ENCODE measurements at places on chromosomes 6 and 20. TPM values are rescaled to one million over a fixed set of nuclear protein-coding genes. Genes with fewer than 3 reads are reported as not detected.

DNA sequence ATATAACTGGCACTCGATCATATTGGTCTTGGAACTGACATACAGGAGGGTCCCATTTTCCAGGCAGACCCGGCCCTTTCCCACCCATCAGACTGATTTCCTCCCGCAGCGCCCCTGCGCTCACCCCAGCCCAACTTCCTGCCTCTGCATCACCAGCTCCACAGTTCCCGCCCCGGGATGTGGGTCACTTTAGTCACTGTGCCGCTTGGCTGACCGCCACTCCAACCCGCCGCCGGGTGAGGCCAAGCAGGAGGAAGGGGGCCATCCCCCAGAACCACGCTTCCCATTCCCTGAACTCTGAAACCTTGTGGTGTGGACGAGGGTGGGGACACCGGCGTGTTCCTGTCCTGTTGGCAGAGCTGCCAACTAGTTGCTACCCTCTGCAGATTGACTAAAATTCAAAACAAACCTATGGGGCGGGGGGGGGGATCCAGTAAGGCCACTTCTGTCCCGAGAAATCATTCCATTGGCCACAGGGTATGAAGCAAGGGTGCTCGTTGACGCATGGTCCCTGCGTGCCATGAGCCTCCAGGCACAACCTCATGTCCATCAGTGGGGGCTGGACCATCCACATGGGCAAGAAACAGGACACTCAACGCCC lies 12.3 kb downstream of the TGM2 start:
- no peak for DNase-seq

- DNase-seq = no peak
Measured at GRCh38 chr6:46792635-46793034, 554 bp upstream of the MEP1A start.

- DNase-seq = no peak
Measured at GRCh38 chr6:153849072-153849779, 189.8 kb upstream of the OPRM1 start.

DNA sequence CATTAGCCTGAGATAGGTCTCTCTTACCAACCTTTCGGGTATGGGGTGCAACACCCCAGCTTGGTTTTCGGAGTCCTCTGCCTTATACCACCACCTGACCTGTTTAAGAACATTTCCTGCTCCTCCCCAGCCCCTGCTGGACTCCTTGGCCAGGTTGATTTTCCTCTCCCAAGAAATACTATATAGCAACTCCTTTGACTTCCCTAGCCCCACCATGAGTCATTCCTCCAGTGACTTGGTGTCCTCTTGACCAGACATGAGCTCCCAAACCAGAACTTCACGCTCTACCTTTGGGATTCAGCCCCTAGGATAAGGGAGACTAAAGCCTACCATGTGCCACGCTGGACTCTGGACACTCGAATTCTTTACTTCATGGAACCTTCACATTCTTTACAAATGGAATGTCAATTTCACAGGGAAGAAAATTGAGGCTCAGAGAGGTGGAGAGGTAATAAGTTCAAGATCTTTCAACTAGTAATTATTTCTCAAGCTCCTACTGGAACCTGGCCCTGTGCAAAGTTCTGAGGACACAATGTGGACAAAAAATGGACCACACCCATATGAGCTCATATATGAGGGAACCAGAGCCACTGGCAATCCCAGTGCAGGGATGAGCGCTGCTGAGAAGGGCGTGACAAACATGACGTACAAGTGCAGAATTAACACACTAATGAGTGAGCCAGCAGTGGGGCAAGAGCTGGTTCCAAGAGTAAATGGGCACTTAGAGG lies 48.2 kb downstream of the SIRPA start:
- no peak for DNase-seq

GRCh38 chr6:48744948-48745347 lies 634.0 kb upstream of the PTCHD4 start:
- no peak for DNase-seq

- no peak for DNase-seq
Measured at GRCh38 chr6:1965596-1966224, 279.7 kb downstream of the GMDS start.

GRCh38 chr6:47247227-47247797 lies 62.4 kb downstream of the TNFRSF21 start:
- DNase-seq = no peak

DNA sequence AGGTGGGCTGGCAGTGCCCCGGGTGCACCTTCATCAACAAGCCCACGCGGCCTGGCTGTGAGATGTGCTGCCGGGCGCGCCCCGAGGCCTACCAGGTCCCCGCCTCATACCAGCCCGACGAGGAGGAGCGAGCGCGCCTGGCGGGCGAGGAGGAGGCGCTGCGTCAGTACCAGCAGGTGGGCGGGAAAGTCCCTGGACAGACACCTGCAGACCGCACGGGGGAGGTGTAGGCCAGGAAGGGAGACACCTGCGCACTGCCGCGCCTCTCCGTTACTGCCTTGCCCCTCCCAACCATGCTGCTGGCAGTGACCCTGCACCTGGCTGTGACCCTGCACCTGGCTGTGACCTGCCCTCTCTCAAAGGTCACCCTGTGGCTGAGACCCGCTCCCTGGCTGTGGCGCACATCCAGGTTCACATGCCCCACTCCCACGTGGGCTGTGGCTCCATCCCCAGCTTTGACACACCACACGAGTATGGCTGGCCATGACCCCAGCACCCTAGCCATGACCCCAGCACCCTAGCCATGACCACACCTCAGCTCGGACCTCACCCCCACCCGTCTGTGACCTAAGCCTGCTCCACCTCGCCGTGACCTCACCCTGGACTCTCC lies 11.6 kb downstream of the RBCK1 start:
- no peak for DNase-seq

DNA sequence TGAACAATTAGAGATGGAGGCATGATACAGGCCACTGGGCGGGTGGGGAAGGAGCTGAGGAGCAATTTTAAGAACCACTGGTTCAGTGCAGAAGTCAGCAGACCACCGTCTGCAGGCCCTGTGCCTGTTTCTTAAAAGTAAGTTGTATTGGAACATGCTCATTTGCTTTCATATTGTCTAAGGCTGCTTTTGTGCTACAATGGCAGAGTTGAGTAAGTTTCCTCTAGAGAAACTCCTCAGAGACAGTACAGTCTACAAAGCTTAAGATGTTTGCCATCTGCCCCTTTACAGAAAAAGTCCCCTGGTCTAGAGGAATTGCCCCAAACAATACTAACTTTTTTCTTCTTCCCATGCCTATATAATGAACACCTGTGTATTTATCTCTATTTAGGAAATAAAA lies 28.5 kb upstream of the UBE2J1 start:
- DNase-seq = no peak

DNA sequence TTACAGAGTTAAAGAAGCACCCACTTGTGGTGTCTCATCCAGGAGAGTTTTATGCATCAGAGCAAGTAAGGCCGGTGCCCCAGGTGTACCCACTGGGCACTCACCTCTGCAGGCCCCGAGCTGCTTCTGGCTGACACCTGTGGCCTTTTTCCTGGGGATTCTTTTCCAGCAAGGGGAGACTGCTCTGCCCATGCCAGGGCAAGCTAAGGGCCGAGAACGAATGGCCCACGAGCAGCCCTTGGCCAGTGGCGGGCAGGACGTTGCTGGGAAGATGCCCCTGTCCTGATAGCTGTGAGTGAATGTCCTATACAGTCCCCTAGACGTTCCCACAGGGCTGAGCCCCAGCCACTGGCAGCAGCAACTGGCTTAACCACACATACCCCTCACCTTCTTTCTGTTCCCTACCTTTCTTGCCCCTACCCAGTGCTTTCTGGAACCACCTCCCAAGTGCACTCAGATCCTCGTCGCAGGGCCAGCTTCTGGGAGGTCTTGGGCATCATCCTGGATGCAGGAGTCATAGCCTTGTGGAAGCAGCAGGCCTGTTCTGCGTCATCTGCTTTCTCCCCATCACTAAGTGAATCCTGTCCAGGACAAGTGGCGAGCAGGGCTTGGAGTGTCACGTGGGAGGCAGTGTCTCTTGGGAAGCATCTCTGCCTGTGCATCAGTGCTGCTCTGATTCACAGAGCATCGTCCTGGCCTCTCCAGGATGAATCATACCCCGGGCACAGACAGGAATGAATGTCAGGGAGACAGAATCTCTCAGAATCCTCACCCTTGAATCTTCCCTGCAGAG lies 32.5 kb downstream of the SYNDIG1 start:
- DNase-seq = no peak

- DNase-seq = no peak
Measured at GRCh38 chr6:43946641-43947363, 176.8 kb downstream of the VEGFA start.

GRCh38 chr6:138001750-138002349 lies 105.4 kb downstream of the PERP start:
- DNase-seq = peak; percentile 46

DNA sequence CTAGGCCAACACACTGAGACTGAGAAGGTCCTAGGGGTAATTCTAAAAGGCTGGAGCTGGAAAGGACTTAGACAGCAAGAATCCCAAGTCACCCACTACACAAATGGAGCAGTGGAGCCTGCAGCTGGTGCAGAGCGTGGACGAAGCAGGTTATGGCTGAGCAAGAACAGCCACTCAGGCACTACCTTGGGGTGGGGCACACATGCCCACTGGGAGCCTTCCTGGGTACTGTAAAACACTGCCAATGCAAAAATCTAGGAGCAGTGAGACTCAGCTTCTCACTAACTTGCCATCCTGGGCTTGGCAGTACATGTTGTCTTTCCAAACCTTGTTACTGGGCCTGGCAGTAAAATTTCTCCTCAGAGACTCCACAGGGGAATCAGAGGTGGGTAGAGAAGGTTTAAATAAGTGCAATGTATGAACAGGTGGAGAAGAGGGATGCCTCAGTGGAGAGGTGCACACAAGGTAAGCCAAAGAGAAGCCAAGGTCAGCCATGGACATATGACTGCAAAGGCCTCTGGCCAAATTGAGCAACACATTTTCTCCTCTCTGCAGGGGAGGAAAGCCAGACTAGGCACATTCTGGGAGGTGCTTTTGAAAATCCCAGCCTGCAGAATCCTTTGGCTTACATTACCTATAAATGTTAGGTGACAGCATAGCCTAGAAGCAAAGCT lies 105.6 kb downstream of the TNFRSF21 start:
- no peak for DNase-seq

GRCh38 chr20:44731657-44732056 lies 14.0 kb upstream of the KCNK15 start:
- DNase-seq = no peak

GRCh38 chr20:16205507-16205906 lies 367.7 kb downstream of the KIF16B start:
- no peak for DNase-seq

GRCh38 chr20:64092258-64093012 lies 8.2 kb upstream of the LKAAEAR1 start:
- DNase-seq = no peak

- no peak for DNase-seq
Measured at GRCh38 chr6:168377484-168377855, 57.9 kb upstream of the DACT2 start.

GRCh38 chr6:44277763-44278162 lies 7.5 kb downstream of the TMEM151B start:
- no peak for DNase-seq

DNA sequence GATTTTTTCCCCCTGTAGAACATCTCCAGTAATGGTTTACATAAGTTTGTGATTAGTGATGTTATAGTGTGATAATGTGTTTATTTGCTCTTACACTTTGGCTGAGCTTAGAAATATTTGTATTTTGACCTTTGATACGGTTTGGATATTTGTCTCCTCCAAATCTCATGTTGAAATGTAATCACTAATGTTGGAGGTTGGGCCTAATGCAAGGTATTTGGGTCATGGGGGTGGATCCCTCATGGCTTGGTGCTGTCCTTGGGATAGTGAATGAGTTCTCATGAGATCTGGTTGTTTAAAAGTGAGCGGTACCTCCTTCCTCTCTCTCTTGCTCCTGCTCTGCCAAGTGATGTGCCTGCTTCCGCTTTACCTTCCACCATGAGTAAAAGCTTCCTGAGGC lies 147.2 kb downstream of the CCDC170 start:
- DNase-seq = no peak

DNA sequence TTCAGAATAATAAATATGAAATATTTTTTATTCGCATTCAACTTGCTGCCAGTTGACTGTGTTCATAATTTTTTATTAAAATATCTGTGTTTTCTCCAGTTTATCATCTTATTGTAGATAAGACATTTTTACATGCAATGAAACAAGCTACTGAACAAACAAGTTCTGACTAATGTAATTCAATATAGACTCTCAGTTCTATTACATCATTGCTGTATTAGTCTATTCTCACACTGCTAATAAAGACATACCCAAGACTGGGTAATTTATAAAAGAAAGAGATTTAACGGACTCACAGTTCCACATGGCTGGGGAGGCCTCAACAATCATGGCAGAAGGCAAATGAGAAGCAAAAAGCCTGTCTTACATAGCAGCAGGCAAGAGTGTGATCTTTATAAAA lies 1357.7 kb upstream of the CITED2 start:
- DNase-seq = no peak

DNA sequence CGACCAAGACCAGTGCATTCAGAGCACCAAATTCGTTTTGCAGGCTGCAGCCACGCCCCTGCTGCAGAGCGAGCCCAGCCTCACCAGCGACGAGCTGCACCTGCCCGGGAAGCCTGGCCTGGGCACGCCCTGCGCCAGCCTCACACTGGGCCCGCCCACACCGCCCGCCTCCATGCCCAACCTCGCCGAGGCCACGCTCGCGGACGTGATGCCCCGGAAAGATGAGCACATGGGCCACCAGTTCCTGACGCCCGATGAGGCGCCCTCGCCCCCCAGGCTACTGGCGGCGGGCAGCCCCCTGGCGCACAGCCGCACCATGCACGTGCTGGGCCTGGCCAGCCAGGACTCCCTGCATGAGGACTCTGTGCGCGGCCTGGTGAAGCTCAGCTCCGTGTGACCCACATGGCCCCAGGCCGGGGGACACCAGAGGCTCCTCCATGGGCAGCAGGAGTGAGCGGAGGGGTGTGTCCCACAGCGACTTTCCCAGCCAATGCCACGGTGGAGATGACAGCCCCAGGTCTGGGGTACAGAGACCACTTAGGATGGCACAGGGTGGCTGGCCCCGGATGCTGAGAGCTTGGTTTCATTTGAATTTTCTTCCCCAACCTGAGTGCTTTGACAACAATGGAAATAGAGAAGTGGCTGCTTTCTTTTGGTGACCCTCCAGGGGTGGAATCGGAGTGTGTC lies 150.2 kb upstream of the SNX9 start:
- DNase-seq = no peak

DNA sequence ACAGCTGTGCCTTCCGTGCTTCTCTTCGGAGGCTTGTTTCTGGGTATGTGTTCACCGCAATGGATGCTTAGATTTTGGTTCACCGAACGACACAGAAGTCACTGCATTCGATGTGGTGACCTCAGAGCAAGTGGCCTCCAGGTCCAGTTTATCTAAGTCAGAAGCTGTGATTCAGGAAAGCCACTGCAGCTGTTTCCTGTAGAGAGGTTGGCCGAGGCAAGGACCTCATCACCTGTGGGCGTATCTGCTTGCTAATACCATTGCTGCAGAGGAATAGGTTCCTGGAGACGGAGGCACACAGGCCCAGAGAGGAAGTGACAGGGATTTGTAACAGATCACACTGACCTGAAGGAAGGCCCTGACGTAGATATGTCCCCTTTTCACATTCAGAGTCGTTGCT lies 82.7 kb downstream of the FARS2 start:
- DNase-seq = no peak

The TNFRSF6B gene
- total RNA-seq = not detected

The CD83 gene
- 53.3 TPM for total RNA-seq

The PROCR gene
- total RNA-seq = 2.7 TPM

The PDE7B gene
- total RNA-seq = 0.24 TPM

The BANF2 gene
- not detected for total RNA-seq

The CLPSL2 gene
- not detected for total RNA-seq

The VARS1 gene
- 180 TPM for total RNA-seq

The OLIG3 gene
- 0.26 TPM for total RNA-seq

The MCHR2 gene
- not detected for total RNA-seq

The RCAN2 gene
- total RNA-seq = 0.48 TPM

The GSTA3 gene
- not detected for total RNA-seq

The EYA4 gene
- not detected for total RNA-seq

The TLDC2 gene
- total RNA-seq = not detected

Measured in CD8-positive, alpha-beta memory T cell (primary cell).